Activated CD8-positive, alpha-beta memory T cell treated with anti-CD3 and anti-CD28 coated beads for 1 hour (primary cell): ENCODE measurements at places on chromosomes 1 and 21.

- no peak for DNase-seq
Measured at GRCh38 chr1:193498088-193498655, 311.8 kb upstream of the B3GALT2 start.

DNA sequence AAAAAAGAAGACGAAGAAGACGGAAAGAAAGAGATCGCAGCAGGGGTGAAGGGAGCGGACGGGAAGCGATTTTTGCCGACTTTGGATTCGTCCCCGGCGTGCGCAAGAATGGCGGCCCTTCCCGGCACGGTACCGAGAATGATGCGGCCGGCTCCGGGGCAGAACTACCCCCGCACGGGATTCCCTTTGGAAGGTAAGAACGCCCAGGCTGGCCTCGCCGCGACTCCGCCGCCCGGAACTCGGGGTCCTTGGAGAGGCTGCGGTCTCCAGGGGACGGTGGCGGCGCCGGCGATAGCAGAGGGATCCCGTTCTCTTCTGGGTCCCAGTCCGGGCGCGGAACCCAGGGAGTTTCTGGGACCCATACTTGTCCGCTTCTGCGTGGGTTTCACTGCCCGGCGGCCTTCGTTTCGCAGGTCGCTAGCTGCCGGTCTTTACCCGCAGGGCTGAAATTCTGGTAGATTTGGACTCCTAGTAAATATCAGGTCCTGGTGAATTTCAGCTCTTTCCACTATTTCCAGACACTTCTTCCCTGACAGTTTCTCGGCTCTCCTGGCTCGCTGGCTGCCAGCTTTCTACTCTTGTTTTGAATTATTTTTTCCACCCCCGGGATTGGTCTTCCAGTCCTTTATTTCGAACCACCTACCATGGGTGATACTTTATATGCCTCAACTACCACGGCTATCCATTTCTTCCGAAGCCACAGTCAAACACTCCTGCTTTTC lies 1.0 kb downstream of the PAX7 start:
- no peak for DNase-seq

- no peak for DNase-seq
Measured at GRCh38 chr1:3054474-3054873, 14.5 kb upstream of the PRDM16 start.

- no peak for DNase-seq
Measured at GRCh38 chr1:160353223-160353622, 10.0 kb downstream of the NCSTN start.

- no peak for DNase-seq
Measured at GRCh38 chr1:27018316-27018715, 5.7 kb upstream of the TENT5B start.

GRCh38 chr1:92969517-92969916 lies 8.3 kb upstream of the DIPK1A start:
- no peak for DNase-seq

DNA sequence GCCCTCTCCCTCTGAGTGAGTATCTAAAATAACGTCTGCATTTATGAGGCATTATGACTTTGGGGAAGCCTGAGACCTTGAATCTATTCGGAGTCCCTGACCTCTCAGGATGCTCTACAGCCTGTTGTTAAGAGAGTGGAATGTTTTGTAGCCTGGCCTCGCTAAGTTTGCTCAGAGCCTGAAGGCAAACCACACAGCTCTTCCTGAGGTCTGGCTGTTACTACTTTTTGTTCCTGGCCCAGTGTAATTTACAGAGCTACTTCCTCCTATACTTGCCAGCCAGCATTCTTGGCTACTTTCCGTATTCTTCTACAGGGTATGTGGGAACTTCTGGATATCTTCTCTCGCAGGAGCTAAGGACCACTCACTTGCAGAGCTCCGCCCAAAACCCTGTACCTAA lies 3.6 kb upstream of the ZMYM4 start:
- DNase-seq: no peak

DNA sequence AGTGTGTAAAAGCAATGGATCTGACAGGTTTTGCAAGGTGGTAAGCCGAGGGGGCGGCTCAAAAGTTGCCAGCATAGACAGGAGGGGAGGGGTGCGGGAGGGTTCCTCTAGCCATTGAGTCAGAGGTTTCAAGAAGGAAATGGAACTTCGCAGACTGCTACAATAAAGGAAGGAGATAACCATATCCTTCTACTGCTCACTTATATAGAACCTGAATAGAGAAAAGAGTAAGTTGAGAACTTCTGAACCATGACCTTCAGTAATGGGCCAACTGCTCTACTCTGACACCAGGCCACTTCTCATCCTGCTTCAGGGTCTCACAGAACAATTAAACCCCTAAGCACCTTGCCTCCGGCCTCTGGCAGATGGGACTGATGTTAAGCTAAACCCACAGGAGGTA lies 26.3 kb upstream of the BCAR3 start:
- no peak for DNase-seq

DNA sequence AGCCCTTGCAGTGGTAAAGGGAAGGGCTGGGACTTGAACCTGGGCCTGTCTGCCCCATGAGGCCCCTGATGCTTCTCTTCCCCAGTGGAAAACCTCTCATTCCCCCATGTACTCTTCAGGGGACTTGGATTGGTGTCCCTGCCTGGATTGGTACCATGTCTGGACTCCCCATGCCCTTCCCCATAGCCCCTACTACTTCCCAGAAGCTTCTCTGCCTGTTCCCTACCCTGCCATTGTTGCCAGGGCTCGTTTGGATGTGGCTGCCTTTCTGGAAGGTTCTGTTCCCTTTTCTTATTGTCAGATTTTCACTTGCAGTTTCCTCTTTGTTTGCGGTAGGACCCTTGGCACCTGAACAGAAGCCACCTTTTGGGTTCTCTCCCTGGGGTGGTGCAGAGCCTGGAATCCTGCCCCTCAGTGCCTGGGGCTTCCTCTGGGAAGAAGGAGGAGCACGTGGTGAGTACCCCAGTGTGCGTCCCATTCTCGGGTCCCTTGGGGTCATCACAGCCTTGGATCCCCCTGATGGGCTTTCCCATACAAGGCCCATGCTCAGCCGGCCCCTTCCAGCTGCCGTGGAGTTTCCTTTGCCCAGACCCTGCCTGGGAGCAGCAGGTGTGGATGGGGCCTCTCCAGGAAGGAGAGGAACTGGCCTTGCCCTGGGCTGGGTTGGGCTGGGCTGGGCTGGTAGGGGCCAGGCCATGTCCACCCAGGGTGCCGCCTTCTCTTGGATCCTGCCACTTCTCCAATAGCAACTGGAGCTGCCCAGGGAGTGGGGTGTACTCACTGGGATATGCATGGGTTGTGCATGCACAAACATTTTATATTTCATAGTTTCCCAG lies 281.1 kb downstream of the PTPRU start:
- no peak for DNase-seq

DNA sequence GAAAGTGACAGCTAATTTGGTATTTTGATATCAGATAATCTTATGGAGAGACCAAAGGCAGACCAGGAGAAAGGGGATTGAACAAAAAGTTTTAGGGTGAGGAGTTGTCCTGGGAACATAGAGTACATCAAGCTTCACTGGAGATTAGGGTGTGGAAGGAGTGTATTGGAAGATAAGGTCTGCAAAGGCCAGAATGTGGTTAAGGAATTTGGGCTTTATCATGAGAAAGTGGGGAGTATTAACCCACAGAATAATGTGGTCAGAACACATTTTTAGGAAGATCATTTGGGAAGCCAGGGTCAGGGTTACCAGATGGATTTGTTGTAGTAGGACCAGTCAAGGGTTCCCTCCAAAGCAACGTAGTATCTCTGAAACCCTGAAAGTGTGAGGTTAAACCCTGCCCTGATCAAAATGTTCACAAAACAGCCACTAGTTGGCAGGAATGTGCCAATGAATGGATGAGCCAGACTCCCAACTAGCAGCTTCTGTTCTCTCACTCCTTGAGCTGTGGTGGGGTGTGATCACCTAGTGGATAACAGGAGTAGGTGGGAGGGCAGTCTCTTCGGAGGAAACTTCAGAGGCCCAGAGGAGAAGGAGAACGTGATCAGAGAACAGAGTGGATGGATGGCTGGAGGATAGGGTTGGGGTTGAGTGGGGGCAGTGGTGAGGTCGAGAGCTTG lies 35.8 kb downstream of the SLC2A1 start:
- DNase-seq: no peak
